ENCODE measurements at places on chromosomes 3 and 15.
A peak's percentile ranks its signal among the peaks of the same experiment; 100 is the strongest.

GRCh38 chr3:105676621-105677300 lies 192.1 kb downstream of the CBLB start:
- no peak for DNase-seq

GRCh38 chr3:27613846-27614500 lies 108.2 kb downstream of the EOMES start:
- DNase-seq: no peak

DNA sequence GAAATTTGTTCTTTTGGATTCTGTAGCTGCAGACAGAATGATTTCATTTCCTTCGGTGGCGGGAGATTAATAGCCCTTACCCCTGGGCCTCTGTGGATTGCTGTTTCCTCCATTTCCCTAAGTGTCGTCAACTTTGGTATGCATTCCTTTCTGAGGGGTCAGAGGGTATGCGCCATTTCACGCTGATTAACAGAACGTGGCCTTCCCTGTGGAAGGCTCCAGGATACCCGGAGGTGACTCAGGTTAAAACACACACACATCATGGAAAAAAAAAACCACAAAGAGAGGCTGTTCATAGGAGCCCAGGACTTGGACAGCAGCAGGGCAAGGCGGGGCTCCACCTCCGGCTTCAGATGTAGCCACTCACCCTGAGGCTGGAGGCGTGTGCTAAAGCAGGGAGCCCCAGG lies 51.9 kb downstream of the EPHB1 start:
- DNase-seq: no peak

DNA sequence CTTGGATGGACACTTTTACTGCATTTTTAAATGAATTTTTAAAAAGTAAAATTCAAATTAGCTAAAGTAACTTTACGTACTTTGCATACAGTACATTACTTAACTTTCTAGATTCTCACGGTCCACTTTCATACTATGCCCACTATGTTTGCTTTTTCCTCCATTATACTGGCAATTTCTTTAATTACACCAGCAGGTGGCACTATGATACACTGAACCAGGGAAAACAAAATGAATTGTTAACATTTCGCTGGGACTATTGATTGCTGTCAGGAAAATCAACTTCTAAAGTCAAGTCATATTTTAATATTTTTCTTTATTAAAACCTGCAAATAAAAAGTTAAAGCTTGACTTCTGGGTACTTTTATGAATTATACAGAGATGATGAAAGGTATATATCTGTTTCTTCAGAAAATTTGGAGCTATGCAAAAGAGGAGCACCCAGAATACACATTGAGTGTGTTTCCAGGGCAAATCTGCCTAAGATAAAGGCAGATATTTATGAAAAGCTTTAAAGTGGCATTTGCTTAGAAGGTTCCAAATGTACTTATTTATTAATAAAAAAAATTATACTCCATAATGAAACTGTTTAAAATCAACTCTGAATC lies 21.8 kb upstream of the POU1F1 start:
- DNase-seq: no peak

GRCh38 chr3:151869181-151869580 lies 4.3 kb upstream of the SUCNR1 start:
- no peak for DNase-seq

GRCh38 chr3:52210550-52211046 lies 12.6 kb downstream of the ALAS1 start:
- no peak for DNase-seq

DNA sequence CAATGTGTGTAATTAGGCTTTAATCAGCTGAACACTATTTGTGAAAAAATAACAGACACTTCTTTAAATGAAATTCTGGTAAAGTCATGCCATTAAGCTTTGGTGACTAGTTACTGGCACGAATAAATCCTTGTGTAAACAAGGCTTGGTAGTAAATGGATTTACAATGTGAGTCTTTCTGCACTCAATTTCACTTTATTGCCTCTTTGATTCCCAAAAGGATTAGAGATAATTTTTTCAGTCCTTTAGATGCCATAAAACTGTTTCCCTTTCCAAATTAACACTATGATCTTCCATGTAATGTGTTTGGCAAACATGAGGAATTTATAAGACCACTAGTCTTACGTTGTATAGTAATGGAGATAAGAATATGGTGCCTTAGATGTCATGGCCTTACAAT lies 339.5 kb upstream of the DNAJC19 start:
- no peak for DNase-seq

DNA sequence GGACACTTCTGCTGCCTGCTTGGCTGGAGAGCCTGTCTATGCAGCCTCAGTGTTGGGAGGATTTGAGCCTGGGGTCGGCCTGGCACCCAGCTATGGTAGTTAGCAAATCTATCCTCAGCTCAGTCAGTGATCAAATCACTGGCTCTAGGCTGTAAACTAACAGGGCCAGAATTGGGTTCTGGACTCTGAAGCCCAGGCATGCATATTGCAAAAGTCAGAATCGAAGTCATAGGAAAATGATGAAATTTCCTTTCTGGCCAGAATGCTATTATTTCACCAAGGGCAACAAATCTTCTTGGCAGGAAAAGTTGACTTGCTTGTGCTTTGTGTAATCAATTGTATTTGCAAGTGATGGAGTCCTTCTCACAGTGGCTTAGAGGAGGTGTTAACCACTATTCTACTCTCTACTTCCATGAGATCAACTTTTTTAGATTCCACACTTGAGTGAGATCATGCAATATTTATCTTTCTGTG lies 482.6 kb upstream of the TPRG1 start:
- no peak for DNase-seq

DNA sequence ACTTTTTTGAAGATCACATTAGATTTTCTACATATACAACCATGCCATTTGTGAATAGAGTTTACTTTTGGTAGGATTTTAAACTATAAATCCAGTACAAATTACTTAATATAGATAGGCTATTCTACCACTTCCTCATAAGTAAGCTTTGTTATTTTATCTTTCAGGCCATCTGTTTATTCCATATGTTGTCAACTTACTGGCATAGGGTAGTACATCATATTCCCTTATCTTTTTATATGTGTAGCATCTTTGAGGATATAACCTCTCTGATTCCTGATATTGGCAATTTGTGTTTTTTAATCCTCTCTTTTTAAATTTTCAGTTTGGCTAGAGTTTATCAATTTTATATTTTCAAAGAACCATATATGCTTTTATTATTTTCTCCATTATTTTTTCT lies 515.4 kb downstream of the DIPK2A start:
- DNase-seq: no peak

DNA sequence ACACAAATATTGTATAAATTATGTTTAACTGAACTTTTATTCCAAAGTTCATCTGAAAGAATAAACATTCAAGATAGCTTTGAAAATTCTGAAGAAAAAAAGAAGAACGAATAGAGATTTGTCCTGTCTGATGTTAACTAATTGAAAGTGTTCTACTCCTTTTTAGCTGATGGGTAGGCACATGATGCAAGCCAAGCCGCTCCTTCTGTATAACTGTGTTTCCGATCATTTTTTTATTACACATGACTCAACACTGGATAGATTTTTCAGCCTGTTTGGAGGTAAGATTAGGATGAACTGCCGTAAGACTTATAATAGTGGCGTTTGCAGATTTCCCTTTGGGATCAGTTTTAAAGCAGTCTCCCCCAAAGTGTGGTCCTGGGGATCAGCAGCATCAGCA lies 19.0 kb downstream of the NSUN3 start:
- DNase-seq: no peak

GRCh38 chr15:70492240-70493177 lies 270.8 kb downstream of the UACA start:
- DNase-seq: peak; percentile 58

GRCh38 chr15:74322558-74323180 lies 44.8 kb downstream of the CYP11A1 start:
- peak; percentile 23 for DNase-seq

GRCh38 chr3:10007126-10007782 lies 19.0 kb upstream of the FANCD2 start:
- no peak for DNase-seq

DNA sequence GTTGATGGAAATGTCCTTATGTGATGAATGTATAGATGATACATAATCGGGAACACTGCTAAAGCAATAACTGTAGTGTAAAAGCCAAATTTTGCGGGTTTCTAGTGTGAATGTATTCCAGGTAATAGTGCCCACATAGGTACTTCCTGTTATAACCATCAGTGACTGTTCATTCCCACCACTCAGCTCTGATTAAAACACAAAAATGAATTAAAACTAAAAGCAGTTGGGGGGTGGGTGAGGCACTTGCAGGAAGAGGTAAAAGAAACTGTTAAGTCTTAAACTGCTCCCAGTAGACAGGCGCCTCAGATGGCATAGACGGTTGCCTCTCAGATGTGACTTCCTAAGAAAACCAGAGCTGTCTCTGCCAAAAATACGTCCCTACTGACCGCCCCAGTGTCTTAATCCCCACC lies 893 bp upstream of the MTHFS start:
- DNase-seq: no peak

DNA sequence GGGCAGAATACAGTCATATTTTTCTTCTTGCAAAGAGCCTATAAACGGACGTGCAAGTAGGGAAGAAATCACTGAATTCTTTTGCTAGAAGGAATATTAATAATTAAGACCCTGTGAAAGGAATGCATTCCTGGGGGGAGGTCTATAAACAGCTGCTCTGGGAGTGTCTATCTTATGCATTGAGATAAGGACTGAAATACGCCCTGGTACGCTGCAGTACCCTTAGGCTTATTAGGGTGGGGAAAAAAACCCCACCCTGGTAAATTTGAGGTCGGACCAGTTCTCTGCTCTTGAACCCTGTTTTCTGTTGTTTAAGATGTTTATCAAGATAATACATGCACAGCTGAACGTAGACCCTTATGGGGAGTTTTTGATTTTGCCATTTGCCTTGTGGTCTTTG lies 100.0 kb upstream of the KBTBD8 start:
- DNase-seq: no peak

DNA sequence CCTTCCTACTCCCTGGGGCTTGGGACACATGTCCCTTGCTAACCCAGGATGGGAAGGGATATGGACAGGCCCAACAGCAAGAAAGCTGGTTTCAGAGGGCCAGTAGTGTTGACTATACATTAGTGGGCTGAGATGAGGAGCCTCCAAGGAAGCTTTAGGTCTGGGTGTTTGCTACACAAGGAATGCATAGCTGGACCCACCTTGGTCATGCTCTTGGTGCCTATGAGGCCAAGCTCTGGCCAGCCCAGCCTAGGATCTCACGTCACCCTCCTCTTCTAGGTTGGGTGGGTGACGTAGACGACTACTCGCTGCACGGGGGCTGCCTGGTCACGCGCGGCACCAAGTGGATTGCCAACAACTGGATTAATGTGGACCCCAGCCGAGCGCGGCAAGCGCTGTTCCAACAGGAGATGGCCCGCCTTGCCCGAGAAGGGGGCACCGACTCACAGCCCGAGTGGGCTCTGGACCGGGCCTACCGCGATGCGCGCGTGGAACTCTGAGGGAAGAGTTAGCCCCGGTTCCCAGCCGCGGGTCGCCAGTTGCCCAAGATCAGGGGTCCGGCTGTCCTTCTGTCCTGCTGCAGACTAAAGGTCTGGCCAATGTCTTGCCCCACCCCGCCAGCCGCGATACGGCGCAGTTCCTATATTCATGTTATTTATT lies 653 bp upstream of the WDR6 start:
- no peak for DNase-seq

GRCh38 chr15:62712455-62712839 lies 330.1 kb upstream of the TPM1 start:
- no peak for DNase-seq

- no peak for DNase-seq
Observed at GRCh38 chr3:148464246-148464645, 233.5 kb upstream of the AGTR1 start.

DNA sequence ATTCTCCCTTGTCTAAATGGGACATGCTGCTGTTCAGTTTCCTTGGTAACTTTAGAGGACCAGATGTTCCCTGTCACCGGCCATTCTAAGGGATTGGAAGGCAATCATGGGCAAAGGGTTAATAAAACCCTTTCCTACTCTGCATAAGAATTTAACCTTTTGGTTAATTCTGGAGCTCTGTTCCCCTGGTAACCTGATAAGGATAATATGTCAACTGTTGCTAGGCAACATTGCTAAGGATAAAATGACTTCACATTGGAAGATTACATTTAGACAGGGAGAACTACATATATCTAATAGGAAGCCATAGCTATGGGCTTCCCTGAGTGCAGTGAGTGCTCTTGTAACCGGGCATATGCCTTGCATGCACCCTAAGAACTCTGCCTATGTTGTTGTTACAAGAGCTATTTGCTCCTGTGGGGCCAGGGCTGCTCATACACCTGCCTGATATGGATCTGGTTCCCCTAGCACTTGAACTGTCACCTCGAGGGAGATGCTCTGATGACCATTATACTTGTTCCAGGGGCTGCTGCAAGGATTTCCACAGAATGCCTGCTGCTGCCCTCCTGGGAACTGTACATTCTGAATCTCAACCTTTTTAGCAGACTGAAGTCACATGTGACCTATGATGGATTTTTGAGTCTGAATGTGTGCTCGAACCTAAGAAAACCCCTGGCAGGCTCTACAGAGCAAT lies 326.3 kb upstream of the PDZRN3 start:
- no peak for DNase-seq

- DNase-seq: no peak
Observed at GRCh38 chr3:16994854-16995525, 110.2 kb downstream of the PLCL2 start.

- DNase-seq: no peak
Observed at GRCh38 chr15:57085267-57085666, 166.8 kb downstream of the TCF12 start.

- no peak for DNase-seq
Observed at GRCh38 chr3:7428206-7428718, 567.3 kb downstream of the GRM7 start.

DNA sequence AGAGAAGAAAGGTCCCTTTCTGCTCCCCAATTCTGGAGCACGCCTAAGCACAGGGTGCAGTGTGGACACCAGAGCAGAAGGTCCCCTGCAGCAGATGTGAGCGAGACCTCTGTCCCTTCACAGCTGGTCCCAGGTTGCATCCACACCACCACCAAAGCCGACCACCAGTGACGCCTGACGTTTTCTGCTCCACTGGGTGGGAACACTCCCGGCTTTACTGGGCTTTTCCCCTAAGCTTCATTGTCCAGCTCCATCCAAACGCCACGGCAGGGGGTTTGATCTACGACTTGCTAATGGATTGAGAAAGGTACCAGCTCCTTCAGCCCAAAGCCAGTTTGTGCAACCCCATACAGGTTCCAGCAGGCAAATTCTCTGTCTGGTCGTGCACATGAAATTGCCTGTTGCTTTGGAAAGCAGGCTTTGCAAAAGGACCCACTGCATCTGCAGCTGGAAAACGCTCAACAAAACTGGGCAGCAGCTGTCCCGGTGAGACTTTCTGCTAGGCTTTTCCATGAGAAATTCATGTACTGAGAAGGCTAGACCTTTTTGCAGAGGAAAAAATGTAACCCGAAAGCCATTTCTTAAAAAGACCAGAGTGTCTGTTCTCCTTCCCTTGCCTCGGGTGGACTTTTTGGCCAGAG lies 31.1 kb downstream of the ADAMTS17 start:
- no peak for DNase-seq

- DNase-seq: no peak
Observed at GRCh38 chr15:58332676-58333400, 99.0 kb upstream of the LIPC start.
